Epithelial cell of esophagus (primary cell): ENCODE measurements at places on chromosomes 2 and 18.

- DNase-seq, result no peak
Measured at GRCh38 chr2:25749676-25750075, 76.3 kb upstream of the DTNB start.

DNA sequence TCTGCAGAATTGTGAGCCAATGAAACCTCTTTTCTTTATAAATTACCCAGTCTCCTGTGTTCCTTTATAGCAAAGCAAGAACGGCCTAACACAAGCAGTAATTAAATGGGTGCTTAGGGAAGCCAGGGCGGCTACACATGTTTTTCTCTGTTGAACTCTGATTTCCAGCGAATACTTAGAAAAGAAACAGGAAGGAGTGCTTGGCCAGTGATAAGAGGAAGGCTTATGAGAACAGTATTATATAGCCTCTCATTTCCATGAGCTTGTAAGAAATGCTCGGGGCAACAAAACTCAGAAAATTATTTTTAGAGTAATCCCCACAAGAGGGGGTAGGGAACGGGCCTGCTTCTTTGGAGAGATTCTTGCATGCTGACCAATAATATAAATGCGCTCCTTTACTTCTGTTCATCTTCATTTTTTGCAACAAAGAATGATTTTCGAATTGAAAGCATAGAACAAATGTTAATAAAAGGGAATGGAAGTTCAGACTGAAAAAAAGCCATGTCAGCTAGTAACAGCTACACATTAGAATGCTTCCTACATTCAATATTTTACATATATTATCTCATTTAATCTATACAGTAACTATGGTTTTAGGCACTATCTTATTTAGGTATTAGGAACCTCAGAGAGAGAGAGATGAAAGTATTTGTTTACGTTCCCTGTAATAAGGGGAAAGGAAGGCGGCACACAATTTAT is 49.7 kb upstream of the CCDC85A start:
- no peak for DNase-seq

GRCh38 chr2:135490376-135490775 is 40.6 kb downstream of the ZRANB3 start:
- no peak for DNase-seq

- no peak for DNase-seq
Measured at GRCh38 chr2:7226501-7226900, 309.3 kb downstream of the RNF144A start.

- no peak for DNase-seq
Measured at GRCh38 chr2:120778244-120778643, 42.6 kb downstream of the GLI2 start.

GRCh38 chr18:58268849-58269248 is 224.8 kb downstream of the NEDD4L start:
- peak; percentile 95 for DNase-seq
